ENCODE measurements at places on chromosomes 6 and 20. TPM values are rescaled to one million over a fixed set of nuclear protein-coding genes. Genes with fewer than 3 reads are reported as not detected.

Gene MCCD1
- total RNA-seq, result not detected

Gene PTCHD4
- 3.4 TPM for total RNA-seq

Gene PRPH2
- total RNA-seq, result 1.4 TPM

Gene IL17A
- total RNA-seq, result 2.4 TPM

Gene ADTRP
- 2.2 TPM for total RNA-seq

Gene SLC17A3
- 6.7 TPM for total RNA-seq

Gene THBS2
- 238 TPM for total RNA-seq
